RPMI7951 (cell line): ENCODE measurements at places on chromosomes 2 and 18.

GRCh38 chr2:22002066-22002465 lies 878.3 kb downstream of the TDRD15 start:
- DNase-seq: no peak

DNA sequence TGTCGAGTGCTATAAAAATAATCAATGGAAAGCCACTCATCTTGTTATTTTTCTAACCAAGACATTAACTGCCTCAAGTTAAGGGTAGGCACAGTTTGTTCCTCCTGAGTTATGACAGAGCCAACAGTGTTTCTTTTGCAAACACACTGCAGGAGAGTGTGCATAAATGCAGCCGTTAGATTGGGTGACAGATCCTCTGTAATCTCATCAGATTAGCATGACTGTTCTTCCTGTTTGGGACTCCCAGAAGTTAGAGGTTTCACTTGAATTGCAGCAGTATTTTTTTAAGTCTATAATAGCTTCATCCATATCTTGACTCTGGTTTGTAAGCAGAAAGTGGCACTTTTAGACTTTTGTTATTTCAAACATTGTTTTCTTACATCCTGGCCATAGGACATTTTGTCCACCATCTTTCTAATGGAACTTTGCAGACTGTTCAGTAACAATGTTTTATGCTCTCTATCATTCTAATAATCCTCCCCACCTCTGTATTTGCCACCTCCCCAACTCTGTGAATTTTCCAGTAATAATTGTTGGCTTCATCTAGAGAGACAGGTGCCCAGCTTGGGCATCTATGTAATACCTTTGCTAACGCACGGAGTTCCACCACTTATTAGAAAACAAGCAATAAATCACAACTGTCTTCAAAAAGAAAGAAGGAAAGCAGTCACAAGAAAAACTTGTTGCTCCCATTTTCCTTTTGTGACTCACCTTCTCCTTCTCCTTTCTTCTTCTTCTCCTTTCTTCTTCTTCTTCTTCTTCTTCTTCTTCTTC lies 560.0 kb downstream of the ADCYAP1 start:
- DNase-seq: no peak

DNA sequence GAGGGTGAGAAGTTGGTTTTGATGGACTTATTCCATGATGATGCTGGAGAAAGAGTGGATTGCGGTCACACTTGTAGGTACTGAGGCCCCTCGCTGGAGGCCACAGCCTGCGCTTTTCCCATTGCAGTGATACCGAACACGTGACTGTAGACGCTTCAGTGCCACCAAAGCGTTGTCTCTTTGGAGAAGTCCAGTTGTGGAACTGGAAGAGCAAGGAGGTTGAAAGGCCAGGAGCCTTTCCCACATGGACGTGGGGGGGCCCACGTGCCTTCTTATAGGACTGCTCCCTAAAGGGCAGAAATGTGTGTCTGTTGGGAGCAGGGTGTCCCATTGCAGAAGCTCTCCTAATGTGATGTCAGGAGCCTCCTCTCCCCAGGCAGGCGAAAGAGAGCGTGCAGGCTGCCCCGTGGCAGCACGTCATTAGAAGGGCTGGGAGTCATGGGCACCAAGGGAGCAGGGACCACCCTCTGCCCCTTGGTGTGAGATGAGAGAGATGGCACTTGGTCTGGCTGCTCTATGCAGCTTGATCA lies 31.5 kb downstream of the LPIN1 start:
- DNase-seq: no peak

- DNase-seq: no peak
Observed at GRCh38 chr2:152037743-152038435, 61.0 kb downstream of the CACNB4 start.

DNA sequence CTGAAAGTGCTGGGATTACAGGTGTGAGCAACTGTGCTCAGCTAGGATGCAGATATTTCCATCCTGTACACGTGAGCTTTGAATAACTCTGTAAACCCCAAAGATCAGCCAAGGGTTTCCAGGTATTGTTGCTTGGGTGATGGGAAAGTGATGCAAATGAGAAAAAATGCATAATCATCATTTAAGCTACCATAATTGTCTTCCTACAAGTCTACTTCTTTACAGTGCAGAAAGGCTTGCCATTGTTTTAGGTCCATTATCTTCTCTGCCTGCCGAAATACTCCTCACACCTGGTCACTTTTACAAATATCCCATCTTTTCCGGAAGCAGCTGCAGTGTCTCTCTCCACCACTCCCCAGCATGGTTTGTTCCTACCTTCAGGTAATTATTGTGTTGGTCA lies 259.8 kb upstream of the CCDC68 start:
- DNase-seq: no peak

DNA sequence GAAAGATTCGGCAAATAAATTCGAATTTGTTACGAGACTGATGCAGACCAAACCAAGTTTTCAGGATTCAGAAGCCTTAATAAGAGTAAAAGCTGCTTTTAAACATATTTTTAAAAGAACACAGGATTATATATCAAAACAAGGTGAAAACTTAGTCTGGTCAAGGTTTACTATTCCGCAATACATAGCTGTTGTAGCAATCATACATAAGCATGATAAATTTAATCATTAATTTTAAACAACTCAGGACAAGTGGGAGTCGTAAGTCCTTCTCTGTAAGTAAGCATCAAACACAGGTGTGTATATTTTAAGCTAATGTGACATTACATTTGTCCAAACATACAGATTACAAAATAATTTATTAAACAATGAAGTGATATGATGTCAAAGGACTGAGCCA lies 57.7 kb downstream of the PUM2 start:
- DNase-seq: no peak

GRCh38 chr18:48852292-48852691 lies 98.5 kb downstream of the SMAD7 start:
- DNase-seq: no peak

GRCh38 chr2:77156599-77156998 lies 365.6 kb downstream of the LRRTM4 start:
- no peak for DNase-seq

DNA sequence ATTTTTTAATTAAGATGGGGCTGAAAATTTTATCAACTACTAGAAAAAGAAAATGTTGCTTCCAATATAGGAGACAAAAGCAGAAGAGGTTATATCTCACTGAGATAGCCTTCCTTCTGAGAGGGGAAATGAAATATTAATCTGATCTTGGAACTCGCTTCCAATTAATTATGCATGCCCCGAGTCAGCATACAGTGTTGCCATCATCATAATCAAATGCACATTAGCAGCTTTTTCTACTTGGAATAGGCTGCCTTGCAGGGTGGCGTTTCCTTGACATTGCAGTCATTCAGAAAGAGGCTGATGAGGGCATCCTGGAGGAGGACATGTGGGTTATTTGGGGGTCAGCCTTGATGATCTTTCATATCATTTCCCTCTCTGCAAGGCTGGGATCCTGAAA lies 18.4 kb upstream of the RPL37A start:
- no peak for DNase-seq

DNA sequence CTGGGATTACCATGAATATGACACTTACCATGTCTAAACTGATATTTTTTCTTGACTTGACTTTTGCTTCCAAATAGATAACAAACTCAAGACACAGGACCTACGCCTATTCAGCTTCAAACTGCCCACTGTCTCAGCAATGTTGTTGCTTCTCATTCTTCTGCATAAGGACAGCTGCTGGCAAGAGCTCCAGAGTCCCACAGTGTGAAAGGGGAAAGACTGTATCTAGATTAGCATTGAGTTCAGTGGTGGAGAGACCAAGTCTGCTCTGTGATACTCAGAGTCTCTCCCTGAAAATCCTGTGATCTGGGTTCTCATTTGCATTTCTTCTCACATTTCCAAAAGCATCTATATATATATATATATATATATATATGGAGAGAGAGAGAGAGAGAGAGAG lies 247.9 kb upstream of the NT5C1B start:
- no peak for DNase-seq

DNA sequence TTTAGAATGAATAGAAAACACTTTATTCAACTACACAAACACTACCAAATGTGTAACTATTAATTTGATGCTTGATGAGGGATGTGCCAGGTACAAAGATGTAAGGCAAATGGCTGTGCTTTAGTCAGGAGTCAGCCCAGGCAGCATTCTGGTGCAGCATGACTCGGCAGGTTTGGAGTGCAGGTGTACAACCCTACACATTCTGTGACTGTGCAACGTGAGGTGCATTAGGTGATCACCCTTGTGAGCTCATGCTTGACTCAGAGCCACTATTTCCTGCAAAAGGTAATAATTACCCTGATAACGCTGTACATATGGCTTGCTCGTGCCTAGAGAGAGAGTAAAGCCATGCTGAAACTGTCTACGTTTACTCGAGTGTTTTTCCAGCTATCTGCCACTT lies 288.7 kb upstream of the DSEL start:
- no peak for DNase-seq

GRCh38 chr18:41324020-41324791 lies 630.8 kb upstream of the PIK3C3 start:
- DNase-seq: no peak

DNA sequence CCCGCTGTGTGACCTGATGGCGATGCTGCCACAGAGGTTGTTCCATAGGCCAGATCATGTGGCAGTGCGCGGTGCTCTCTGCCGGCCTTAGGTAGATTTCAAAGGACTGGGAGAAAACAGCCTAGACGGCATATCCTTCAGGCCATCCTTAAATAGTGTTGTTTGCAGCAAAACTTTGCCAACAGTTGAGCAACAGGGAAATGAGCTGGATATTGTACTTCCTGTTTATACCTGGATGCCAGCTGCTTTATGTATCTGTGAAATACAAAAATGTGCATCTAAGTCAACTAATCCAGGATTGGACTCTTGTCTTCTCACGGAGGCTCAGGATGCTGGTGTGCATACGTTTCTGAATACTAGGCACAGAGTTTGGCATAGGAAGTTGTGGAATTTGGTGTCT lies 107.1 kb downstream of the EML6 start:
- DNase-seq: no peak

DNA sequence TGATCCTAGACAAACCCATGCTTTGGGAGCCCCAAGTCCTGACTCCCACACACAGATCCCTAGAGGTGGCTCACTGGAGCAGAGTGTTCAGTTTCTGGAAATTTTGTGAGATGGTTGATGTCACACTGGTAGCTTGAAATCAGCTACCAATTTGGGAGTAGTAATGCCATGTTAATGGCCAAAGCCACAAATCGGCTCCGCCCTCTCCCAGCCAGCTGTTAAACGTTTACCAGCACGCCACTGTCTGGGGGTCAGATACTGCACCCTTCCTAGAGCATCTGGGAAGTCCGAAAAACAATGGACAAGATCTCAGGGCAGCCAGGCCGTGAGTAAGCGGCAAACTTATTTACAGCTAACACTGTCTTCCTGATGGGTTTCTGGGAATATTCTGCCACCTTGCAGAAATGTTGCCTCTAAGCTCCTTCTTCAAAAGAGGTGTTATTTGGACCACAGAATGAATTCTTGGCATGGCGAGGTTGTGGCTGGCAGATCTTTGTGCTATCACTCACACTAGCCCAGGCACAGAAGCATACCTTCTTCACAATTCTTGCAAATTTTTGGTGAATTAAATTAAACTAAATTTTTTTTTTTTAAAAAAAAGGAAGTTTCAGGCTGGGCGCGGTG lies 60.2 kb upstream of the FZD7 start:
- DNase-seq: no peak

GRCh38 chr18:12645751-12646203 lies 12.1 kb downstream of the SPIRE1 start:
- peak; percentile 61 for DNase-seq

DNA sequence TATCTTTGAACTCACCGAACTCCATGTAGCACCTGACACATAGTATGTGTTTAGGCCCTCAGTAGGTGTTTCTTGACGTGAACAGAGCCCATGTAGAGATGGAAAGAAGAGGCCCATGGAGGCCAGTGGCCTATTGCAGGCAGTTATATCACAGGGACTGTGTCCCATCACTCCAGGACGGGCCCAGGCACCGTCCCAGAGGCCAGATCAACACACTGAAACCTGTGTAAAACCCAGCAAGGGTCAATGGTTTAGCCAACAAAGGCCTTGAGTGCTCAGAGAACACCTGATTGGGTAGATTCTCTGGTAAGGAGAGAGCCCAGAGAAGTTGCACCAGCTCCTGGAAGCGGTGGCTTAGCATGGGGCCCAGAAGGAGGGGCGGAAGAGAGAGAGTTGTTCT lies 82.8 kb downstream of the INHBB start:
- DNase-seq: no peak

DNA sequence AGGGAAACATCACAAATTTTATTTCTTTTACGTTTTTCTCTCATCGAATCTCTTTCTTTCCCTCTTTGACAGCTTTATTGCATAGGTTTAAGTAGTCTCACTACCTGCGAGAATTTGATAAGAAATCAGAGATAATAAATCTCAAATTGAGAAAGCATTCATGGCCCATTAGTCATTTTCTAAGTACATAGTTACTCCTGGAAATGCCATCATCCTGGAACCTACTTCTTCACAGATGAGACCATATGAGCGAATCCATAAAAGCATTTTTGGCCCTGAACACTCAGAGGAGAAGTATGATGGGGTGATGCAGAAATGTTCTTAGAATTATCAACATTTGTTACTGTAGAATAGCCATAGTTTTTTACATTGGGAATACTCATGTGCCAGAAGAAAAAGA lies 138.0 kb upstream of the ARHGAP28 start:
- DNase-seq: no peak

DNA sequence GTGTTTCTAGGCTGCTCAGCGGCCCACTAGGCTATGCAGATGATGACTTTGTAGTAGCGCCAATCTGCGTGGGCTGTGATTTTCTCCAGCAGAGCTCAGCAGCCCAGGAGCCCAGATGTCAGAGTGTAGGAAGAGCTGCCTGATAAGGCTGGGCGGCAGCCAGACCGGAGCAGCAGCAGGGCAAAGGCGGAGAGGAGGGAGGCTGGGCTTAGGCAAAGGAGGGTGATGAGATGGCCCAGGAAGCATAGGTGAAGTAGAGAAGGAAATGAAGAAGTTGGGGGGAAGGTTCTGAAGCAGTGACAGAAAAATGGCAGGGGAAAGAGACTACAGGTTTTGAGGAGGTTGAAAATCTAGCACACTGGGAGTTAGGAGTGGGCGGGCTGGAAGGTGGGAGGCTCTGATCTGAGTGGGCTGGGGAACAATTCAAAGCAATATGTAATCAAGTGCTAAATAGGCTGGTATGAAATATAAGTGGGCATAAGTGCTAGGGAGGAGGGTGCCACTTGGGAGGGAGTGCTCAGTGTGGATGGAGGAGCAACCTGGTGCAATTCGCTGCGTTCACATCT lies 50.6 kb upstream of the STPG4 start:
- DNase-seq: no peak

DNA sequence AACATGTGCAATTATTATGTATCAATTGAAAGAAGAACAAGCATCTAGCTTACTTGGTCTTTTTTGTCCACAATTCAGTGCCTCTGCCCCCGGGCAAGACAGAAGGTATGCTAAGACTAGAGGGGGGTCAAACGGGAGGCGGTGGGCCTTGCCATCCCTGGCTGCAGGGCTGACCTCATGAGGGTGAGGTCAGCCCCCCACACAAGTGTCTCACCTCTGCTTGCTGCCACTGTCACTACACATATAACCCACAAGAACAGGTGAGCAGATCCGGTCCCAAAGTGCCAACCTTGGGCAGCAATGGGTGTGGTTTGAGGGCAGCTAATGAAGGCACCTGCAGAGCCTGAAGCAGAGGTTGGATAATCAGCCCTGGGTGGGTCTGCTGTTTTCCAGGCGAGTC lies 71.5 kb downstream of the EDAR start:
- DNase-seq: no peak

GRCh38 chr2:180029575-180029974 lies 22.5 kb upstream of the CWC22 start:
- DNase-seq: no peak

GRCh38 chr2:203756161-203756560 lies 49.7 kb downstream of the CD28 start:
- no peak for DNase-seq
